CD4-positive, CD25-positive, alpha-beta regulatory T cell (primary cell): ENCODE measurements at places on chromosomes 4 and X. TPM values are rescaled to one million over a fixed set of nuclear protein-coding genes. Genes with fewer than 3 reads are reported as not detected.

DNA sequence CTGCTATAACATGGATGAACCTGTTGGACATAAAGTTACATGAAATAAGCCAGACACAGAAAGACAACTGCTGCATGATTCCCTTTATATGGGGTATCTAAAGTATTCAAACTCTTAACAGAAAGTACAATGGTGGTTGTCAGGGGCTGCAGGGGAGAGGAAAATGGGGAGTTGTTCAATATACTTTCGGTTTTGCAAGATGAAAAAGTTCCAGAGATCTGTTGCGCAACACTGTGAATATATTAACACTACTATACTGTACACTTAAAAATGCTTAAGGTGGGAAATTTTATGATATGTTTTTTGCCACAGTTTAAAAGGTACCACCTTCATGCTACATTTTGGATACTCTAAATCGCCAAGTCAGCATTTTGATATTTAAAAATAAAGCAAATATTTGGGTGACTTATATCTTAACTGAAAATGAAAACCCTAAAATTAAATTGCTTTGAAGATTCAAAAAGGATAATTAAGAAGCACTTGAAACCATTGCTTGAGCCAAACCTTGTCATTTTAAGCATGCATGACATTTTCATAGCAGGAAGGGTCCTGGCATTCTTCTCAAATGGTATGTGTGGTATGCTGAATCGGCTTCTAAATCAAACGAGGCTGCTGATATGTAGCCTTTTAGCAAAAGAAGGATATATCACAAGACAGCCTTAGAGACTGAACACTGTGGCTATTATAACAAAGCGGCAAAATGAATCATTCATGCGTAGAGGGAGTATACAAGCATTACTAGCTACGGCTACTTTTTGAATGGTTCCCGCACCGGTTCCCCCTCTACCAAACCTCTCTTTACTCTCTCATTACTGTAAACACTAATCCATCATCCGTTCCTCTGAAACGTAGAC is 607.1 kb upstream of the DIPK2B start:
- H3K36me3 ChIP-seq: no peaks in the 10 kb centered on the region
- H3K27me3 ChIP-seq: no peaks in the 10 kb centered on the region
- peak overlapping the region; percentile 82 for H3K27ac ChIP-seq
- H3K4me1 ChIP-seq: peaks cover 22% of the 10 kb centered on the region
- H3K4me3 ChIP-seq: peak overlapping the region; percentile 86

The GLRA2 gene
- not detected for total RNA-seq

The GPRIN3 gene
- total RNA-seq: 78.9 TPM

GRCh38 chr4:8472689-8473197 is 32.2 kb downstream of the TRMT44 start:
- no peak for DNase-seq
- H3K27me3 ChIP-seq: no peaks in the 10 kb centered on the region
- H3K36me3 ChIP-seq: peaks cover 5% of the 10 kb centered on the region
- H3K4me1 ChIP-seq: no peaks in the 10 kb centered on the region
- no peak overlapping the region for H3K27ac ChIP-seq

DNA sequence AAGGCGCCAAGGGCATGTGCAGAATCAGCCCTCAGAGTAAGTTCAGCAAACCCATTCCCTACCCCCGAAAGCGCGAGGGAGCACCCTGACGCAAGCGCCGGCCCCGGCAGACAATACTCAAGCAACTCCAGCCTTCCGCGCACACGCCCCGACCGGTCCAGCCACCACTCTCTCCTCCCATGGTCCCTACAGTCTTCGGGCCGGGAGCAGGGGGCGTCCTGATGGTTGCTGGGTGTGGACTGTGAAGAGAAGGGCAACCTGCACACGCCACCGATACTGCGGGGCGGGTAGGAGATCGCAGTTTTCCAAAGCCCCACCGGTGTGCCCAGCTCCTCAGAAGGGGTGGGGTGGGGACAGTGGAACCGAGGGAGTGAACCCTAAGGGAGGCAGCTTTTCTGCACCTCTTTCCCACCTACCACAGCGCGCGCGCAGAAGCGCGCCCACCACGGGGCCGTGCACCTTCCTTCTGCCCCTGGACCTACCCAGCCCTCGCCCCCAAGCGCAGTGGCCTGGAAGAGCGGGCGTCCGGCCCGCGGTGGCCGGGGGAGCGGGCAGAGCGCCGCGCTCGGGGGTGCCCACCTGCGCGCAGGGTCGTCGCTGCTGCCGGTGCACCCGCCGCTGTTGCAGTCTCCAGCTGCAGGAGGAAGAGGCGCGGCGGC is 650.2 kb upstream of the DIPK2B start:
- H3K27me3 ChIP-seq: no peaks in the 10 kb centered on the region
- H3K27ac ChIP-seq: no peak overlapping the region
- H3K36me3 ChIP-seq: no peaks in the 10 kb centered on the region
- DNase-seq: peak; percentile 20

The WNK3 gene
- not detected for total RNA-seq

The PRR32 gene
- not detected for total RNA-seq

The ARHGAP6 gene
- 1.8 TPM for total RNA-seq

DNA sequence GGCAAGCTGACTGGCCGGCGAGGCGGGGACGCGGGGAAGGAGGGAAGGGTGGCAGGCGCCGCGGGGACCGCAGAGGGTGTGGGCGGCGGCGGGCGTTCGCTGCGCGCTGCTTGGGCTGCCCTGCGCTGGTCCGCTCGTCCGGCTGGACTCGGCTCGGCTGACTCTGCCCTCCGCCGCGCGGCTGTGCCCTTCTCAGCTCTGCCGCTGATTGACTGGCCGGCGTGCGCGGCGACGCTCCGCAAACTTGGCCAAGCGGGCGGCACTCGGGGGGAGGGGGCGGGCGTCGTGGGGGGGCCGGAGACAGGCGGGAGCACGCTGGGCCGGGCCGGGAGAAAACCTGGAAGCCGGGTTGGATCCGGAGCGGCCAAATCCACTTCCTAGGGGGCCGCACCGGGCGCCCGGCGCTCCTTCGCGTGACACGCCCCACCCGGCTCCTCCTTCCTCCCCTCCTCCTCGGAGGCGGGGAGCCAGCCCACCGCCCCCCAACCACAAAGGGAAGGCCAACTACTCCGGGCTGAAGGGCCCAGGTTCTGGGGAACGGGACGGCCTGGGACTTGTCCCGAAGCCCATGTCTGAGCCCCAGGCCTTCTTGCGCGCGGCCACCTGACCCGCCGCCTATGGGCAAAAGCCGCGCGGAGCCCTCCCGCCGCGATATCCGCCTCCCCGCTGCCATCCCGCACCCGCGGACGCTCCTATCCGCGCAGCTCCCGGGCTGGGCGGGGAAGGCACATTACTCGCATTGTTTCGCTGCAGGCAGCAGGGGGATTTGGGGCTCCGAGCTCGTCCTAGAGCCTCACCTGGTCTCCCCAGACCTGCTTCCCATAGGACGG is at the start of gene GPC4:
Gene GPC4, minus strand, starts transcription at position 214 of the 830 bp plus-strand sequence. CDS start 524 bp downstream, outside the sequence.
- H3K36me3 ChIP-seq: no peaks in the 10 kb centered on the region
- H3K4me1 ChIP-seq: no peaks in the 10 kb centered on the region
- no peak within 1 kb of the TSS for H3K4me3 ChIP-seq
- H3K27me3 ChIP-seq: peaks cover 2% of the 10 kb centered on the region
- H3K27ac ChIP-seq: no peak within 1 kb of the TSS

DNA sequence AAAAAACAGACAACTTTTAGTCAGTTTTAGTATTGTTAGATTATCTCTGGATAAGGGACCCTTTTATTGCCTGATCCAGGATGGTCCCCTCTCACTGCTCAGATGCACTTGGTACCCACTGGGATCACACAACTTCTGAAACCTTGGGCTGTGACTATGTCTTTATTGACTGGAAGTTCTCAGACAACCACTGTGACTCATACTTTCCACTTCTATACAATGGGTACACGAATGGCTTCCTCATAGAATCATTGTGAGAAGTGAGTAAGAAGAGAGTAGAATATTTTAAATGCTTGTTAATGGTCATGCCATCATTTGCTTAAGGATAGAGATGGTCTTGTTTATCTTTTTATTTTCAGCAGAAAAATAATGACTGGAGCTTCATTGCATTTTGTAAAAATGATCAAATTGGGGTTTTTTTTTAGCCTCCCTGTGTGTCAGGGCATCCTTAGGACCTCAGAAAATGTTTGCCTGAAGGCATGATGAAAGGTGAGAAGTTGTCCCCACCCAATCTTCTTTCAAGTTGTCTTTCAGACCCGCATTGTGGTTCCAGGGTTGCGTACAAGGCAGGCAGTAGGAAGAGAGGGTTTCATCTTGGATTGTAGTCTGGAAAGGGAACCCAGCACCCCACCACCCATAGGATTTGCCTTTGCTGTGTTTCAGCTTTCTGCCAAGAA is 115.1 kb downstream of the CPEB2 start:
- no peaks in the 10 kb centered on the region for H3K36me3 ChIP-seq
- no peak for DNase-seq
- H3K27ac ChIP-seq: no peak overlapping the region
- H3K27me3 ChIP-seq: no peaks in the 10 kb centered on the region
- H3K4me1 ChIP-seq: no peaks in the 10 kb centered on the region
- no peak overlapping the region for H3K4me3 ChIP-seq

The MAGEB1 gene
- total RNA-seq: not detected

DNA sequence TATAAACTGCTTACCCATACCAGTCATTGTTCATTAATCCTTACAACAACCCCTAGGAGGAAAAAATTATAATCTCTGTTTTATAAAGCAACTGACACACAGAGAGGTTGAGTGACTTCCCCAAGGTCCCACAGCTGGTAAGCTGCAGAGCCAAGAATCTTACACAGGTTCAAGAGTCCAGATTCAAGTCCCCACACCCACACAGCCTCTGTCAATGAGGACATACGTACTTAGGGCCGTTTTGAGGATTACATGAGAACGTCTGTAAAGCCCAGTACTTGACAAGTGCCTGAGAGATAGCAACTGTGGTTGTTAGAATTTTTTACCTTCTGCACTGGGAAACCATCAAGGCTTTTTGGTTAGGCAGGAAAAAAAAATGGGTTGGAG is 556 bp upstream of the SLC25A43 start:
- DNase-seq: peak; percentile 9
- peak overlapping the region; percentile 67 for H3K4me3 ChIP-seq
- H3K4me1 ChIP-seq: peaks cover 7% of the 10 kb centered on the region
